ENCODE measurements at places on chromosomes 11 and 22.

- peak overlapping the region; percentile 83 for H3K27ac ChIP-seq
- no peaks in the 10 kb centered on the region for H3K27me3 ChIP-seq
- H3K4me3 ChIP-seq, result peak overlapping the region; percentile 87
- peaks cover 7% of the 10 kb centered on the region for H3K4me1 ChIP-seq
Measured at GRCh38 chr11:13462311-13462900, 616 bp downstream of the BTBD10 start.

DNA sequence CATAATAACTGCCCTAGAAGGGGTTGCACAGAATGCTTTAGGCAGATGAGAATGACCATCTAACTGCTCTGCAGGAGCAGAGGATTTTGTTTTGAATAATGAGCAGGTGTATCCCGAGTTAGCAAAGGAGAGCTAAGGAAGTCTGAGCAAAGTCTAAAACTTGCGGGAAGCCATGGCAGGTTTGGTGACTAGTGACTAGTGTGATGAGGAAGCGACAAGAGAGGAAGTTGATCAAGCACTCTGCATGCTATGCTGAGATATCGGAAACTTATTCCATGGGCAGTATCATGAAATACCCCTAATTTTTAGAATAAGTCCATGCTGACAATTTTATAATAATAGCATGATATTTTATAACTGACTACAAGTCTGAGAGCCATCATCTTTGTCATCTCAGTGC, 12.9 kb downstream of the OLFML1 start:
- no peak overlapping the region for H3K4me3 ChIP-seq
- no peak overlapping the region for H3K27ac ChIP-seq

- no peaks in the 10 kb centered on the region for H3K4me1 ChIP-seq
- no peaks in the 10 kb centered on the region for H3K36me3 ChIP-seq
- H3K27me3 ChIP-seq, result peaks cover 2% of the 10 kb centered on the region
- no peak overlapping the region for H3K27ac ChIP-seq
- no peak for DNase-seq
Measured at GRCh38 chr11:29022676-29023075, 914.5 kb downstream of the METTL15 start.

- no peak overlapping the region for H3K27ac ChIP-seq
- DNase-seq, result no peak
- peaks cover 8% of the 10 kb centered on the region for H3K4me1 ChIP-seq
- H3K4me3 ChIP-seq, result no peak overlapping the region
- H3K27me3 ChIP-seq, result no peaks in the 10 kb centered on the region
Measured at GRCh38 chr11:116986521-116987105, 111.6 kb downstream of the SIK3 start.

DNA sequence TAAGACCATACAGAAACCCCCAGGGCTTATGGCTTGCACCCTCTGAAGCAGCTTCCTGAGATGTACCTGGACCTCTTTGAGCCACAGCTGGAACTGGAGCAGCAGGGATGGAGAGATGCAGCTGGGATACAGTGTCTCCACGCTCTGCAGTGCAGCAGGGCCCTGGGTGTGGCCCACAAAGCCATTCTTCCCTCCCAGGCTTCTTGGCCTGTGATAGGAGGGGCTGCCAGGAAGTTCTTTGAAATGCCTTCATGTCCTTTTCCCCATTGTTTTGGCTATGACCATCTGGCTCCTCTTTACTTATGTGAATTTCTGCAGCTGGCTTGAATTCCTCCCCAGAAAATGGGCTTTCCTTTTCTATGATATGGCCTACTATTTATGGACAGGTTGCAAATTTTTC, 37.1 kb upstream of the RAB38 start:
- no peaks in the 10 kb centered on the region for H3K4me1 ChIP-seq
- no peak for DNase-seq
- H3K36me3 ChIP-seq, result no peaks in the 10 kb centered on the region

DNA sequence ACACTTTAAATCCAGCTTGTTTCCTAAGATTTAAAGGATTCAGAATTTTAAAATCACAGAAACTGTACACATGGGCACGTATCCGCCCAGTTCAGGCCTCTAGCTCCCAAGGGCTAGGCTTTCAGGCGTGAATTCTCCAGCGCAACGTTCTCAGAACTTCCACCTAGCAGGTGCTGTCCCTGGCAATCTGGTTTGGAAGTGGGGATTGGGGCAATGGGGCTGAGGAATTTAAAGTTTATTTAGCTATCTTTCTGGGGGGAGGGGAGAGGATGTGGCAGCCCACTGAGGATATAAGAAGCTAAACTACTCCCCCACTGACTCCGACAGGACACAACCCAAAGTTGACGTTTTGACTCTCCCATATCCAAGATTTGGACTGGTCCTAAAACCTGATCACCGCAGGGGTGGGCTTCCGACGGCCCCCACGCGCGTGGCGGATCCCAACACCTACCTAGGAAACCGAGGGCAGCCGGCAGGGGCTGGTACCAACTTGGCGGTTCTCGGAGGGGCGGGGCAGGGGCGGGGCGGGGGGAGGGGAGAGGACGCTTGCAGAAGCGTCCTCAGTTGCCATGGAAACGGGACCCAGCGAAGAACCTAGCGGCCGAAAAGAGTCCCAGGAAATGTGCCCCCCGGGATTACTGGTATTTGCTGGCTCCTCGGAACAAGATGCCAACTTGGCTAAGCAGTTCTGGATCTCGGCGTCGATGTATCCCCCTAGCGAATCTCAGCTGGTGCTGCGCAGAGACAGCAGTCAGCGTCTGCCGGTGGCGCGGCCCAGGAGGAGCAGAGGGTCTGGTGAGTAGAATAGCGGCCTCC, at the start of gene HOATZ:
HOATZ (plus strand) TSS at position 563 of the 816 bp plus-strand sequence; CDS start at position 570, 7 bp downstream.
- peak; percentile 68 for DNase-seq
- H3K27me3 ChIP-seq, result peaks cover 24% of the 10 kb centered on the region
- no peaks in the 10 kb centered on the region for H3K4me1 ChIP-seq
- H3K27ac ChIP-seq, result no peak within 1 kb of the TSS
- no peaks in the 10 kb centered on the region for H3K36me3 ChIP-seq

DNA sequence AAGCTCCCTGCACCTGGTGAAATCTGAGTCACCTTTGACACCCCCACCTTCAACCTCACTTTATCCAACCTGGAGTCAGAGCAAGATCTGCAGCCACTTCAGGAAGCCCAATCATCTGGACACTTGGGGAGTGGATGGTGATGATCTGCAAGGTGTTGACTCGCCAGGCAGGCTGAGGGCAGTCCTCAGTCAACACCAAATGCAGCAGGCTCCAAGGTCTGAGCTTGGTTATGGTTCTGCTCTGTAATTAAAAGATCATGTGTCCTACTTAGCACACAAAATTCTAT, 446.9 kb downstream of the BRD1 start:
- no peaks in the 10 kb centered on the region for H3K4me1 ChIP-seq
- no peak for DNase-seq
- no peaks in the 10 kb centered on the region for H3K27me3 ChIP-seq
- H3K36me3 ChIP-seq, result no peaks in the 10 kb centered on the region
- no peak overlapping the region for H3K4me3 ChIP-seq

DNA sequence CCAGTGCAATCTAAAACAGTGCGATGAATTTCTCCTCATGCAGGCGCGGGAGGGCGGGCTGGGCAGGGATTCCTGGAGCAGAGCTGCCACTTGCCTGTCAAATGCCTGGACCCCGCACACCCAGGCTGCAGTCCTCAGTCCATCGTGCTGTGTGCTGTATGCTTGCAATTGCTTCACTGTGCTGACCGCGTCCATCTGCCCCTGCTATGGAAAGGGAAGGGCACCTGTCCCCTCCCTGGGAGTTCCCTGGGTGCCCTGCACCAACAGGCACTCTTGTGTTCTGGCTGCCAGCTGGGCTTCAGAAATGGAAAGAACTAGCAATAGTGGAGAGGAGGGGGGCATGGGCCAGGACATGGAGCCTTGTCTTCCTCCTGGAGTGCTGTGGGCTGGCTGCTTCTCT, 185.4 kb upstream of the B3GAT1 start:
- no peak for DNase-seq
- H3K4me1 ChIP-seq, result no peaks in the 10 kb centered on the region
- no peaks in the 10 kb centered on the region for H3K27me3 ChIP-seq

DNA sequence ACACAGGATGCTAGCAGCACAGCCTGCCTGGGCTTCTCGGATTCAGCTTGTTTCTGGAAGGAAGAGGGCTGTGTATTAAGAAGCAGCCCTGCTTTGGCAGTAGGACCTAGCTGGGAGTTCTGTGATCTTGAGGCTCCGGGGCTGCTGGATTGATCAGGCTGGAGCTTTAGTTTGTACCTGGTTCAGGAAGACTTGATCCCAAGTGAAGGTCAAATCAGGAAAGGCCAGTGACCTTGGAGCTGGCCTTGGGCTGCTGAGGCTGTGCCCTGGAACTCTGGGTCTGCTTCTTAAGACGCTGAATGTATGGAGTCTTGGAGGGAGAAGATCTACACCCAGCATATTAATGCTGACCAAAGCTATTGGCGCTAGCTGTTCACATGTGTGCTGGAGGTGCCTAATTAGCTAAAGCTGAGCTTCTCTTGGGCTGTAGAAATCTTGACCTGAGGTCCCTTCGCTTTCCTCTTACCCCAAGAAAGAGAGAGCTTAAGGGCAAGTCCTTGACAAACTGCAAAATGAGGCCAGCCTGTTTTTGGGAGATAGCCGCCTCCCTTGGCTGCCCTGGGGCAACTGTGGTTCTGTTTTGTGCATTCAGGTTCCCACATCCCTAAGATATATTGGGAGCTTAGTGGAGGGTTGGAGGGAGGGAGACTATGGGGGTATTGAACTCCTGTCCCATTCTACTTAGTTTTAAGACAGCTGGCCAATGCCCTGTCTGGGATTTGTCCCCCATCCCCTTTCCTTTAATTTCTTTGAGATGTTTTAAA, 135.9 kb downstream of the DBX1 start:
- H3K4me3 ChIP-seq, result no peak overlapping the region
- H3K4me1 ChIP-seq, result peaks cover 39% of the 10 kb centered on the region
- no peak overlapping the region for H3K27ac ChIP-seq

GRCh38 chr22:50251477-50252081, 514 bp upstream of the HDAC10 start:
- H3K27ac ChIP-seq, result peak overlapping the region; percentile 59
- H3K4me3 ChIP-seq, result peak overlapping the region; percentile 72
- peaks cover 26% of the 10 kb centered on the region for H3K36me3 ChIP-seq
- peaks cover 17% of the 10 kb centered on the region for H3K4me1 ChIP-seq
- DNase-seq, result no peak

DNA sequence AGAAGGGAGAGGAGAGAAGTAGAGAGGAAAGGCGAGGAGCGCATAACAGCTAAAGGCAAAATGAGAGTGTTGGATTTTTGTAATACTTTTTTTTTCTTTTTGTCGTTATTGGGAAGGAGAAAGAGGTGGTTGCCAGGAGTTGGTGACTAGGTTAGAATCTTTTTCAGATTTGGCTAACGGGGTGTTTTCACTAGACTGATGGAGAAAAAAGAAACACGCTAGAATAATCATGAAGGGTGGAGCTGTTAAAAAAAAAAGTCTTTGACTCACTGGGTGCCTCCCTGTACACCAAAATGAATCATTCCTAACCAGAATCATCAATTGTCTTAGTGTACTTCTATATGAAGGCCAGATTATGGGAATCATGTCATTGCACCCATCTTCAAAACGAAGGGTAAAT, 12.7 kb downstream of the BLID start:
- DNase-seq, result no peak
- no peaks in the 10 kb centered on the region for H3K36me3 ChIP-seq
- H3K4me3 ChIP-seq, result no peak overlapping the region
- no peak overlapping the region for H3K27ac ChIP-seq

DNA sequence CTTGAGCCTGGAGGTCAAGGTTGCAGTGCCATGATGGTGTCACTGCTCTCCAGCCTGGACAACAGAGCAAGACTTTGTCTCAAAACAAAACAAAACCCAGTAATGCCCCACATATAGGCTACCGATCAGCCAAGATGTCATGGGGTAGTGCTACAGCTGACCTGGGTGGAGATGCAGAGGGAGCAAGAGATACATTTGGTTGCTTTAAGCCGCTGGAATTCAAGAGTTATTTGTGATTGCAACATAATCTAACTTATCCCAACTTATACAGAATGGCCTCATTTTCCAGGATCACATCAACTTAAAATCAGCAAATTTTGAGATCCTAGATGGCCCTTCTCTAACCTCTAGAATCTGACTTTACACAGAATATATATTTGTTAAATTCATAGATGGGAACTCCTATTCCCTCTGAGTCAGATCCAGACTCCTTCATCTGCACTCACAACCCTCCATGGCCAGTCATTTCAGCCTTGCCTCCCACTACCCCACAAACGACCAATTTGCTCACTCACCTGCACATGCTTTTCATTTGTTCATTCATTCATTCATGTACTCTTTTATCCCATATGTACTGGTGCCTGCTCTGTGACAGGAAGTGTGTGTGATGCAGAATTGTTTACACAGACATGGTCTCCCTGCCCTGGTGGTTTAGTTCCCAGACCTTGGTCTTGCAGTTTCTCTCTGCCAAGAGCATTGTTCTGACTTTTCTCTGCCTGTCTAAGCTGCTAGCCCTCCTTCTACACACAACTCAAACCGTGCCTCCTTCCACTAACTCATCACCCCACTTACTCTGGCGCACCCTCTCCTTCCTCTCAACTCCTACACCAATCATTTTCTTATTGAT, 24.1 kb upstream of the APLNR start:
- no peaks in the 10 kb centered on the region for H3K27me3 ChIP-seq
- H3K36me3 ChIP-seq, result no peaks in the 10 kb centered on the region
- no peaks in the 10 kb centered on the region for H3K4me1 ChIP-seq
- no peak overlapping the region for H3K27ac ChIP-seq
- no peak overlapping the region for H3K4me3 ChIP-seq

DNA sequence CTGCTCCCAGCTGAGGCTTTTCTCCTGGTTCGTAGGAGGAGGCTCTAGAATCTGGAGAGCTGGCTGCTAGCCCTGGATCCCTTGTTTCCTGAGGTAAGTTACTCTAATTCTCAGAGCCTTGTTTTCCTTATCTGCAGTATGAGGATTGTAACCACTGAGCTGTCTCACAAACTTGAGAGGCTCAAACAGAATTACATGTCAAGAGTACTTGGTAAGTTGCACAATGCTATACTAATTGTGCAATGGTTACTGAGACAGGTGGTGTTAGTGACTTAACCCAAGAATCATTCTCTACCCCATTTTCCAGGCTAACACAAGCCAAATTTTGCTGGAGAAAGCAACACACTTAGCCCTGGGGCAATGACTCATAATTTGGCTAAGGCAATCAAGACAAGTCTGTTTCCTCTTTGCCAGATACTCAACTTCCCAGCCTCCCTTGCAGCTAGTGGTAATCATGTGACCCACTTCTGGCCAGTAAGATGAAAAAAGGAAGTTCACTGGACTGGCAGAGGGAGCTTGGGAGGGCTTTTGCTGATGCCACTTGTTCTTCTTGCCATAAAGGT, 348.0 kb downstream of the TENM4 start:
- no peak overlapping the region for H3K4me3 ChIP-seq
- DNase-seq, result no peak
- peaks cover 11% of the 10 kb centered on the region for H3K4me1 ChIP-seq
- H3K27ac ChIP-seq, result no peak overlapping the region
- H3K27me3 ChIP-seq, result peaks cover 40% of the 10 kb centered on the region

Measured in neuronal stem cell (in vitro differentiated cells).